ENCODE measurements at places on chromosomes 12 and 14.
A peak's percentile ranks its signal among the peaks of the same experiment; 100 is the strongest.

DNA sequence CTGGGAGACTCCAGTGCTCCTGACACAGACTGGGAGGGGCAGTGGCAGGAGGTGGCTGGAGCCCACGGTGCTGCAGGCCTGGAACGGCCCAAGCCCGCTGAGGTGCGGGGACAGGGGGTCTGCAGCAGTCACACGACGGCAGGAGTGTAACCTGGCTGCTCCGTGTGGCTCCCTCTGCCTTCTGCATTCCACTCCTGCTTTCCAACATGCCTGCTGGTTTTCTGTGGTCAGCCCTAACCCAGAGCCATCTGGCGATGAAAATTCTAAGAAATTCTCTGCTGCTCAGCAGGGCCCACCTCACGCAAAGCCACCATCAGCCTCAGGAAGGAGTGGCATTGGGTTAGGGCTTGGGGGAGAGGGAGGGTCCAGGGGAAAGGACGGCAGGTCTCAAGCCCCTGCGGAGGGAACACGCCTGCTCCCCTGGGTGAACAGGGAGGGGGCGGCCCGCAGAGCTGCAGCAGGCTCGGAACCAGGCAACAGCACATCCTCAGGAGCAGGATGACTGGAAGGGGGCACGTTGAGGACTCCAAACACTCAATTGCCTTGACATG is 5.0 kb upstream of the FBRSL1 start:
- no peak for DNase-seq

- DNase-seq = peak; percentile 86
Measured at GRCh38 chr14:89954070-89955021, at the start of gene EFCAB11. Gene EFCAB11, minus strand, starts transcription at chr14:89954730. Its CDS starts 70 bp downstream, at chr14:89954660.

- no peak for DNase-seq
Measured at GRCh38 chr12:30537228-30537627, 158.4 kb downstream of the IPO8 start.

GRCh38 chr14:102272392-102272791 is 32.6 kb downstream of the MOK start:
- no peak for DNase-seq

DNA sequence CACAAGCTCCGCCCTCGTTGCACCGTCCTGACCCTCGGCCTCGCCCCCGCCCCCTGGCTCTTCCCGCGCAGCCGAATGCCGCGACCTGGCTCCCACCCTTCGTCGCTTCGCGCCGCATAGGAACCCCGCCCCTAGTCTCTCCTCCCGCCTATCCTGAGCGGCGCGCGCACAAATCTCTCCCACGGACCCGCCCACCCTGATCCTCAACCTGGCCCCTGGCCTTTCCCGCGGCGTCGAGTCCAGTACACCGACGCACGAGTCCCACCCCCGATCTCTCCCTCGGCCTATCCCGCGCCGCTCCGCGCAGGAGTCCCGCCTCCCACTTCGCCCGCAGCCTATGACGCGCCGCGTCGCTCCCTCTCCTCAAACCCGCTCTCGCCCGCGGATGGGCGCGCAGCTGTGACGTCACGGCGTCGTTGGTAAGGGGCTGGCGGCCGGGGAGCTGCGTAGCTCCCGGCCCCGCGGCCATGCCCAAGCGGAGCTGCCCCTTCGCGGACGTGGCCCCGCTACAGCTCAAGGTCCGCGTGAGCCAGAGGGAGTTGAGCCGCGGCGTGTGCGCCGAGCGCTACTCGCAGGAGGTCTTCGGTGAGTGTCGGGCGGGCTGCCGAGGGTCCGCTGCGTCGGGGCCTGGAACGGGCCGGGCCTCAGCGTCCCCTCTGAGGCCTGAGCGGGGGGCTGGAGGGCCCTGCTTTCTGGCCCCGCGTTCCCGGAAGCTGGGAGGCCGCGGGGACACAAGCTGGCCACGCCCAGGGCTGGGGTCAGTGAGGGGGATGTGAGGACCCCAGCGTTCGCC is at the start of gene SIVA1:
Gene SIVA1 (plus strand): TSS at position 413 of the 793 bp plus-strand sequence. CDS start 55 bp downstream, at position 468.
- peak; percentile 100 for DNase-seq
